Hematopoietic multipotent progenitor cell (in vitro differentiated cells): ENCODE measurements at places on chromosomes 11 and 22. TPM values are rescaled to one million over a fixed set of nuclear protein-coding genes. Genes with fewer than 3 reads are reported as not detected.

DNA sequence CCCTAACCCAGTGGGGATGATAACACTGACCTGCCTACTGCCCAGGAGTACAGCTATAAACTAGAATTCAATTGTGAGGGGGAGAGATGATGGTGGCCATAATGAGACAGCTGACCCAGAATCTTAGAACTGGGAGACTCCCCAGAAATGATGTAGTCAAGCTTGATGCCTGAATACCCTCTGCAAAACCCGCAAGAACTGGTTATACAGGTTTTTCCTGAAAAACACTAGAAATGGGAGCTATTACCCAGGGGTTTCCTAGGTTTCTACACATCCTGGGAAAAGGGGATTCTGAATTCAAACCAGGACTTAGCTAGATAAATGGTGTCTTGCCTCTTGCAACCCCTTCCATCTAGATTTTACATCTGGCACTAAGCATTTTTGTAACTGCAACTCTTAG lies 113.8 kb upstream of the NARS2 start:
- DNase-seq: no peak

- peak; percentile 58 for DNase-seq
These were observed at the start of gene UBASH3B for GRCh38 chr11:122655527-122656072. TSS of gene UBASH3B (plus strand) at chr11:122655722. CDS start at chr11:122656050, 328 bp downstream.

- no peak for DNase-seq
These were observed 71.6 kb downstream of the KCNQ1 start for GRCh38 chr11:2516276-2517015.

GRCh38 chr11:126339863-126340434 lies 15.5 kb upstream of the ST3GAL4 start:
- no peak for DNase-seq

GRCh38 chr11:76824083-76824939 lies 36.4 kb upstream of the ACER3 start:
- no peak for DNase-seq

DNA sequence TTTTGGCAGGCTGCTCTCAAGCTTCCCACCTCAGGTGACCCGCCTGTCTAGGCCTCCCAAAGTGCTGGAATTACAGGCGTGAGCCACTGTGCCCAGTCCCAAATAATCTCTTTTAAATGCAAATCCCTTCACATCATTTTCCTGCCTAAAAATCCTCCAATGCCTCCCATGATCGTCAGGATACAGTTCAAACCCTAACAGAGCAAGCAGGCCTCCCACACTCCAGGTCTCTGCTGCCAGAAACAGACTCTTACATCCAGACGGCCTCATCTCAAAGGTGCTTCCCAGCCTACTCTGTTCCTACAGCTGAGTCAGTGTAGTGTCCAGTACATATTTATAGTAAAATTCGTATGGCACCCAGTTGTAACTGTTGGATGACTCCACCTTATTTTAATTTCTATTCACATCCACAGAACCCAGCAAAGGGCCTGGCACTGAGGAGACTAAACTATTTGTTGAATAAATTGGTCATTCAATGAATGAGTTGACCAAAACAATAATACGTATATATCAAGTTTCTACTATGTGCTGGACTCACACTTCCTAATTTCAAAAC lies 8.2 kb downstream of the SIRT3 start:
- no peak for DNase-seq

DNA sequence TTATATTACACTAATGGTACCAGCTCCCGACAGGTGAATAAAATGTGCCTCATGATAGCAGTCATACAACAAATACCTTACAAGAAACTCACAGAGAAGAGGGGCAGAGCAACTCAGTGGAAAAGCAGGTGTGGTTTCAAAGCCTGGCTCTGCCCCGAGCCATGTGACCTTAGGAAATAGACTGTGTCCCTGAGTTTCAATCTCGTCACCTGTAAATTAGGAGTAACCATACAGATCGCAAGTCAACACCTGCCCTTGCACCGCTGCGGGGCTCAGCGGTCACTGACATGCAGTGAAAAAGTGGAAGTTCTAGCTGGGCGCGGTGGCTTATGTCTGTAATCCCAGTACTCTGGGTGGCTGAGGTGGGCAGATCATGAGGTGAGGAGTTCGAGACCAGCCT lies 11.9 kb upstream of the MRTFA start:
- DNase-seq: no peak

DNA sequence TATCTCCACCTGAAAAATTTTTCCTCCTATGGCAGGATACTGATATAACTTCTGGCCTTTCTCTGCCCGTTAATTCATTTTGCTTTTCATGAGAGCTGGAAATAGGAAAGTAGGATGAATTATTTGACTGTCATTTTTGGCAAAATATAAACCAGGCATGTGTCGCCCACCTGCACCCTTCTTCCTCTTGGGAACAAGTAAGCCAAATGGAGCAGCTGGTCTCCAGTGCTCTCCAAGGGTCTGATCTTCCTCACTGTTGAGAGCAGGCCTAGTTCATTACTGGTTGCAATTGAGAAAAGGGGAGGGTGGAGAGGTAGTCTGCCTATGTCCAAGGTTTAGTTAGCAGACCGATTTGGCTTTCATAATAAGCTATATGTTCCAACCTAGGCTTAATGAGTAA lies 582.2 kb downstream of the DLG2 start:
- DNase-seq: no peak

DNA sequence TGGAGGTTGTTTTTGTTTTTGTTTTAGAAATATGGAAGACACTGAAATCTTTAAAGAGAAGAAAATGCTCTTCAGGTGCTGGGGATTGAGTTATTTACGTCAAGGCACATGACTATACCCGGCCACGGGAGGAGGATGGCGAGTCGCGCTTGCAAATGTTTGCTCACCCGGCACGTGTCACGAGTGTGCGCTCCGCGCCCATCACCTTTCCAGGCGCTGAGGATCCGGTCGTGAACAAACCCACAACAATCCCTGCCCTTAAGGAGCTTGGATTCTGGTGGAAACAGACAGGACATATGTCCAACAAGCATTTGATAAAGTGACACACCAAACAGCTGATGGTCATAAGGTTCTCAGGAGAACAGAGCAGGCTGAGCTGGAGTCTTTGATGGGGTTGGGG lies 715.5 kb downstream of the BRD1 start:
- no peak for DNase-seq

GRCh38 chr11:88535916-88536547 lies 198.5 kb upstream of the CTSC start:
- peak; percentile 55 for DNase-seq

The MPZL3 gene
- 2.2 TPM for total RNA-seq

The KCNK4 gene
- under 0.01 TPM for total RNA-seq

The OR52I2 gene
- total RNA-seq: not detected

The CSNK2A3 gene
- 0.54 TPM for total RNA-seq

The TRIM49 gene
- total RNA-seq: under 0.01 TPM

The RFPL2 gene
- not detected for total RNA-seq

The C22orf31 gene
- not detected for total RNA-seq

The OR52I1 gene
- not detected for total RNA-seq
